ENCODE measurements at places on chromosomes 5 and 9.

GRCh38 chr9:121498487-121499176, 1.0 kb downstream of the GGTA1 start:
- peak; percentile 19 for DNase-seq

GRCh38 chr5:36359267-36359666, 57.6 kb upstream of the RANBP3L start:
- DNase-seq = no peak

- no peak for DNase-seq
Measured at GRCh38 chr5:122673343-122673742, 101.5 kb upstream of the SNX2 start.

DNA sequence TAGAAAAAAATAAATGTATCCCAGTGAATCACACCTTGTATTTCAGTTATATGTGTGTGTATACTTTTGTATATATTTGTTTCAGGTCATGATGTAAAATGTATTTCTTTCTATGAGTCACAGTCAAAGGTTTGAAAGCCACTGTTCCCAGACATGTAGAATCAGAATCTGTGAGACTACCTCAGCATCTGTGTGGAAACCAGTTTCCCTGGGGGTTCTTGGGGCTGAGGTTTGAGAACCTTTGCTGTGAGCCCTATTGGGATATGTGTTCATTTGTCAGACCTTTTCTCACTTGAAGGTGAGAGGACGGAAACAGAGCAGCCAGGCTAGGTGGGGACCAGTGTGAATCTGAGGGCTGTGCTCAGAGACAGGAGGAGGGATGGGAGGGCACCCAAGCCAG, 78.7 kb upstream of the SAP30L start:
- no peak for DNase-seq

DNA sequence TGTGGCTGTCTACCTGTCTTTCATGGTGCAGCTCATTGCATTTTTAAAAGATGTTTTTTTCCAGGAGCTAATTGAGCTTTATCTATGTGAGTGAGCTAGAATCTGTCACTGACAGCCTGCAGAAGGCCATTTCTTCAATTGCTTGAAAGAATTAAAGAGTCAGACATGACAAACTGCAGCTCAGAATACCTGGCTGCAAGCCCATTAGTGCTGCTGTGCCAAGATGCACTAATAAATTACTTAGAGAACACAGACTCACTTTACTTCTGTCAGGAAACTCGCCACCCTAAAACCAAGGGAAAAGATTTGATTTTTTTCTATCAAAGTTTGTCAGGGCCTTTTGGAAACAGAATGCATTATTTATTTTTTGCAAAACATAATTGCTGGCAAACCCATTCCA, 368.3 kb downstream of the CAAP1 start:
- no peak for DNase-seq

DNA sequence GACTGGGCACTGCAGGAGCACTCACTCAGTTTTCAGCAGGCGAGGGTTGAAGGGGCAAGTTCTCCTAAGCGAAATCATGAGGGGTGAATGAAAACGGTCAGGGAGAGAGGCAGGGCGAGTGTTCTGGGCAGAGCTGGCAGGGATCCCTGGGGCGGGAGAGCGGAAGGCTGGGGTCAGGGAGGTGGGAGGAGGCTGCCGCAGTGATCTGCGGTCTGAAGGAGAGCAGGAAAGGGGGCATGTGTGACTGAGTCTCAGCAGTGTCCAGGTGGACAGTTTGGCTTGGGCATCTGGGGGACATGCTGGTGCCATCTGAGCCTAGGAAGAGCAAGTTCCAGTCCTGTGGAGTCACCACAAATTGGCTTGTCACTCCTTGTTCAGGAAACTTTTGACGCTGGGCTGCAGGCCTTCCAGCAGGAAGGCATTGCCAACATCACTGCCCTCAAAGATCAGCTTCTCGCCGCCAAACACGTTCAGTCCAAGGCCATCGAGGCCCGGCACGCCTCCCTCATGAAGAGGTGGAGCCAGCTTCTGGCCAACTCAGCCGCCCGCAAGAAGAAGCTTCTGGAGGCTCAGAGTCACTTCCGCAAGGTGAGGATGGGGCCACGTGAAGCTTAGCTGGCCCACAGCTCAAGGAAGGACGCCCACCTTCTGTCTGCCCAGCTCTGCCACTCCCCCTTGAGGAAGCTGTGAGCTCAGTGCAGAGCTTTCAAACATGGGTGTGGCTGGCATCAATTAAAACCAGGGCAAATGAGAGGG, 31.1 kb downstream of the DYNC2I2 start:
- no peak for DNase-seq

- DNase-seq = no peak
Measured at GRCh38 chr5:139443831-139444453, 4.6 kb upstream of the DNAJC18 start.

DNA sequence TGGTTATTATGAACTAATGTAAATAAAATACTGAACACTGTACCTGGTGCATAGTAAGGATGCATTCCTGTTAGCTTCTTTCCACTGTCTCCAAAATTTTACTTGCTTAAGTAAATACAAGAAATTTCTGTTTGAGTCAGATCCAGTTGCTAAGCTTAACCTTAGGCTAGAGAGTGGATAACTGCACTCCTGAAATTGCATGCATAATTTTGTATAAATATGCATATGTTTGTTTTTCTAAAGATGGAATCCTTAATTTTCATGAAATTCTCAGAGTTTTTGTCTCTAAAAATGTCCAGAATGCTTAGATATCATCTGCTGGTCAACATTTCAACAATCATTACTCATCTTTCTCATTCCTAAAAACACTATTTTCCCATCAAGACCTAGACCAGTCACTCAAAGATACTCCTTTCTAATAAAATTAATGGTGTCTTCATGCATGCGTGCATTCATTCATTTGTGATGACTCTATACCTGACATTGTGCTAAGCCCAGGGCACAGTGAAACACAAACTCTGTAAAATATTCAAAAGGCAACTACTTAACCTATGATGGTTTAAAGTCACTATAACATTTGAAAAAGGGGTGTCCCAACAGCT, 284.8 kb downstream of the SEC61B start:
- DNase-seq = no peak

DNA sequence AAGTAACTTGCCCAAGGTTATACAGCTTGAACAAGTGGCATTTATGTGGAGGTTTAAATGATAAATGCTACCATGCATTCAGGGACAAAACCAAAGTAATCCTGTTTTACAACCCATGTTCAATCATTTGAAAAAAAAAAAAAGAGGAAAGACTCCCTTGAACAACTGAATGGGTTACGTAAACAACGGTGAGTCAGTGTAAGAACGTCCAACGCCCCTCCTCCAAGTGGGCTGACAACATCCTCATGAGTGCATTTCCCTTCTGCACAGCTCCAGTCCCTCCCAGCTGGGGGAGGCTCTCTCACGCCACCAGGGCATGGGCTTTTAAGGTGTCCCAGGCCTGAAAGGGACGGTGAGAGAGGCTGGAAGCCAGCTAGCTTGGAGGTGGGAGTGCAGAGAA, 90.0 kb downstream of the PRRT1B start:
- DNase-seq = no peak

DNA sequence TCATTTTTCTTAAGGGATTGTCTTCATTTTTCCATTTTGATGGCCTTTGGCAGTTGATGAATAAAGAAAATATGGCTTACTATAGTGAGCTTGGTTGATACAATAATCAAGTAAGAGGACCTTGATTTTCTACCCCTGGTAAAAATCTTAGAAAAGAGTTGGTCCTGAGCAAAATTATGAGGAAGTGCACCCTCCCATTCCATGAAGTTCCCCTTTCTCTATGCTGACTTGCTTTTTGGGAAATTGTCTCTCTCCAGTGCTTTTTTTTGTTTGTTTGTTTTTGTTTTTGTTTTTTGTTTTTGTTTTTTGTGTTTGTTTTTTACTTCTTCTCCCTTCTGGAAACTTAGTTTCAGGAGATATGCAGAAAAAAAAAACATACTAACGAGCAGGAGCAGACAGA, 449.2 kb upstream of the ACTBL2 start:
- no peak for DNase-seq

GRCh38 chr9:91966503-91966902, 16.5 kb upstream of the ROR2 start:
- DNase-seq = no peak

DNA sequence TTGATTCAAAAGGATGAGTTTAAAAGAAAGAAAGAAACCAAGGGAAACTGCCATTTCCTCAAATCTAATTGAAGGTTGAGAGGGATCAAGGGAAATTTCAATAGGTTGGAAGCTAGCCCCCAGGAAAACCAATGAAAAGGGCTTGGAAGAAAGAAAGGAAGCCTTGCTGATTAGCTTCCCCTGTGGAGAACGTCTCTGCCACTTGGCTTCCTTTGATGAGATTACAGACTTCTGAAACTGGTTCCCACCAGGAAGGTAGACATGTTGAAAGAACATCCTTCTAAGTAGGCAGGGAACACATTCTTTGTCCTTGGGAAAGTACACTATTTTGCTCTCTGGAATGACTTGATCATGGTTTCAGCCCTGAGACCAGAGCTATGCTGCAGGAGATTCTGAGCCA, 65.5 kb upstream of the DMRTA1 start:
- no peak for DNase-seq

DNA sequence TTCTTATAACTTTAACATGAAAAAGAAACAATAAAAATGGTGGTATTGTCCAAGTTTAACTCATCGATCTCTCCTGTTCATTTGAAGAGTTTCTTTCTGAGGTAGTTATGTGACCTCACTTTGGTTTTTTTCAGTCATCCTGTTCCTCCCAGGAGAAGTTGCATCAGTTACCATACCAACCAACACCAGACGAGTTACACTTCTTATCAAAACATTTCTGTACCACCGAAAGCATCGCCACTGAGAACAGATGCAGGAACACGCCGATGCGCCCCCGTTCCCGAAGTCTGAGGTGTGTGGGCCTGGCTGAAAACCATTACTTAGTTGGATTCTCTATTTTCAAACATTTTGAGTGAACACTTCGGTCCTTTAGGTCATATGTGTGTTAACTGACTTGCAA, 96.3 kb downstream of the CD180 start:
- no peak for DNase-seq

DNA sequence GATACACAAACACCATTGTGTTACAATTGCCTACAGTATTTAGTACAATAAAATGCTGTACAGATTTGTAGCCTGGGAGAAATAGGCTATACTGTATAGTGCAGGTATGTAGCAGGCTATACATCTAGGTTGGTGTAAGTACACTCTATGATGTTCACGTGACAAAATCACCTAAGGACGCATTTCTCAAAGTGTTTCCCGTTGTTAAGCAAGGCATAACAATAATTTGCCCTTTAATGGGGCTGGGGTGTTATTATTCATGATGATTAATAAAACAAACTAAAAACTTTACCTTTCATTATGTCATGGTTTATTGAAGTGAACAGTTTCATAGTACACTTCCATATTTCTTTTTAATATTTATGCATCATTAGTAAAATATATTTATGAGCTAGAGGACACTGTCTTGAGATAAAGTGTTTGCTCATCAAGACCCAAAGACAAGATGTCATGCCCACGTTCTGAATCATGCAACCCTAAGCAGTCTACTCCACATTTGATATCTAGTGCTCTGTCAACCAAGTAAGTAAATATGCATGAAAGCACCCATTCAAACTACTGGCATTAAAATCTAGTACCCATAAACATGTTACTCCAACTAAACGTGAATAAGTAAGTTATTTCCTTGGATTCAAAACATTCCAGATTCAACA, 220.5 kb downstream of the NR2F1-AS1 start:
- DNase-seq = no peak

DNA sequence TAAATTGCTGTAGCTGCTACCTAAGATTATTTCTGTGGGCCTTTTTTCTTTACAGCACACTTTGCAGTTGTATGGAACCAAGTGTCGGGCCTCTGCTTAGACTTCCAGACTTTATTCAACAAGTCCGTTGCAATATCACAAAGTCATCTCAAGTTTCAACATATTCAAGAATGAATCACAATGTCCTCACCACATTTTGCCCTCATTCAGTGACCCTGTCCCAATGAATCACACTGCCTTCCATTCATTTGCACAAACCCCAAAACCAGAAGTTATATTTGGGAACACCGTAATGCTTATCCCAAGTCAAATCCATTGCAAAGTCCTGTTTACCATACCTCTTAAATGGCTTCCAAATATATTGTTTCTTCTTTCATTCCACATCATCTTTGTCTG, 439.6 kb downstream of the CSNK1G3 start:
- DNase-seq = no peak

- peak; percentile 63 for DNase-seq
Measured at GRCh38 chr5:36724467-36725332, 118.3 kb downstream of the SLC1A3 start.

GRCh38 chr5:153901449-153901848, 137.3 kb downstream of the FAM114A2 start:
- no peak for DNase-seq

DNA sequence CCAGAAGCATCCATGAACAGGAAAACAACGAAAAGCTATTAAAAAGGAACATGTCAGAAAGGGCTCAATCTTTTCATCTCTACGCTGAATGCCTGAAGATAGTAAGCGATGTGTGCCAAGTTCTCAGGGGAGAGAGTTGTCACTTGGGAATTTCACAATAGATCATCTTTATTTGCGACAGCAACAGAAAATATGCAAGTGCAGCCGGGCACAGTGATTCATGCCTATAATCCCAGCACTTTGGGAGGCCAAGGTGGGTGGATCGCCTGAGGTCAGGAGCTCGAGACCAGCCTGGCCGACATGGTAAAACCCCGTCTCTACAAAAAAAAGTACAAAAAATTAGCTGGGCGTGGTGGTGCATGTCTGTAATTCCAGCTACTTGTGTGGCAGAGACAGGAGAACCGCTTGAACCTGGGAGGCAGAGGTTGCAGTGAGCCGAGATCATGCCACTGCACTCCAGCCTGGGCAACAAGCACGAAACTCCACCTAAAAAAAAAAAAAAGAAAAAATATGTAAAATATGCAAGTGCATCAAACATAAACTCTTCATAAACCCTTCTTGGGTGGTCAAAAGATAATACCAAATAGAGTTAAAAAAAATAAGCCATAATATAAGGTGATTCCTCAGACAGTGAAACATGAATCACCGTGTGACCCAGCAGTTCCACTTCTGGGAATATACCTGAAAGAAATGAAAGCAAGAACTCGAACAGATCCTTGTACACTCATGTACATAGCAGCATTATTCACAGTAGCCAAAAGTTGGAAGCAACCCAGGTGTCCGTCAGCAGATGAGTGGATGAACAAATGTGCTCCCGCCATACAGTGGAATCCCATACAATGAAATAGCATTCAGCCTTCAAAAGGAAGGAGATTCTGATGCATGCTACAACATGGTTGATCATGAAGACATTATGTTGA, 16.2 kb downstream of the SFXN1 start:
- DNase-seq = no peak

GRCh38 chr5:28165096-28165495, 1126.7 kb upstream of the CDH9 start:
- DNase-seq = no peak

DNA sequence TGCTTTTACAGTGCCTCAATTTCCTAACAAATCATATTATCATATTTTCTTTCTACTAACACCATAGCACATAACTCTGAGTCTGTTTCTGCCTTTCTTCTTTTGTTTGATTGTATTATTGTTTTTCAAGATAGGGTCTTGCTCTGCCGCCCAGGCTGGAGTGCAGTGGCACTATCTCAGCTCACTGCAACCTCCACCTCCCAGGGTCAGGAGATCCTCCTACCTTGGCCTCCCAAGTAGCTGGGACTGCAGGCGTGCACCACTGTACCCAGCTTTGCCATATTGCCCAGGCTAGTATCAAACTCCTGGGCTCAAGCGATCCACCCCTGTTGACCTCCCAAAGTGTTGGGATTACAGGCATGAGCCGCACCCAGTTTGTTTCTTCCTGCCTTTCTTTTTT, 18.7 kb downstream of the PAIP2 start:
- no peak for DNase-seq
